Renal cortical epithelial cell (primary cell): ENCODE measurements at places on chromosomes 3 and 15. TPM values are rescaled to one million over a fixed set of nuclear protein-coding genes. Genes with fewer than 3 reads are reported as not detected.

Gene NLGN1
- 8.2 and 20.4 TPM in 2 replicates for total RNA-seq

Gene PP2D1
- not detected in 2 replicates for total RNA-seq

Gene TMC3
- not detected in 2 replicates for total RNA-seq

Gene CADPS
- not detected in 2 replicates for total RNA-seq

Gene XCR1
- total RNA-seq, result not detected in 2 replicates

Gene CCDC191
- 1.6 and 6.4 TPM in 2 replicates for total RNA-seq

Gene NDN
- total RNA-seq, result 26.4 and 37.2 TPM in 2 replicates

Gene SPTBN5
- 0.35 and 2.5 TPM in 2 replicates for total RNA-seq

Gene NEO1
- 17.9 and 86.8 TPM in 2 replicates for total RNA-seq

Gene AADACL2
- total RNA-seq, result not detected in 2 replicates

Gene IL12A
- total RNA-seq, result 1.0 TPM in 1 of 2 replicates, not detected in the other

Gene CHSY1
- total RNA-seq, result 23.8 and 36.1 TPM in 2 replicates

Gene SAMD7
- not detected in 2 replicates for total RNA-seq

Gene SATB1
- total RNA-seq, result 7.8 and 36.4 TPM in 2 replicates

Gene HTR3C
- total RNA-seq, result not detected in 2 replicates

Gene TMEM45A
- total RNA-seq, result 11.3 and 33.5 TPM in 2 replicates
